ENCODE measurements at places on chromosomes 6 and 20.

DNA sequence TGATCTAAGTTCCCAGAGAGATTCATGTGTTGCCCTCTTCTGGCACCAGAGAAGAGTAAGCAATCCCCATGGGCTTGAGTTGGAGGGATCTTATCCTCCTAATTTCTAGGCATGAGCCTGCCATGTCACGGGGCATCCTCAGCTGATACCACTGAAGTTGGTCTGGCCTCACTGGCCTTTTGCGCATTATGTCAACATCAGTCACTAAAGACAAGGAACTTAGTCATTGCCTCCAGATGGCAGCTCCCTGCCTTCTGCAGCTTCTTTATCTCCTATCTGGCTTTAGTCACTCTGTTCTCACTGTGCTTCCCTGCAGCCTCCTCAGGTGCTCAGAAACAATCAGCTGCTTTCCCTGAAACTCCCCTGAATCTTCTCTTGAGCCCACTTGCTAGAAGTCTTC is 312.2 kb downstream of the ADGRG6 start:
- DNase-seq: no peak

- no peak for DNase-seq
Measured at GRCh38 chr6:15391500-15391899, 145.6 kb downstream of the JARID2 start.

DNA sequence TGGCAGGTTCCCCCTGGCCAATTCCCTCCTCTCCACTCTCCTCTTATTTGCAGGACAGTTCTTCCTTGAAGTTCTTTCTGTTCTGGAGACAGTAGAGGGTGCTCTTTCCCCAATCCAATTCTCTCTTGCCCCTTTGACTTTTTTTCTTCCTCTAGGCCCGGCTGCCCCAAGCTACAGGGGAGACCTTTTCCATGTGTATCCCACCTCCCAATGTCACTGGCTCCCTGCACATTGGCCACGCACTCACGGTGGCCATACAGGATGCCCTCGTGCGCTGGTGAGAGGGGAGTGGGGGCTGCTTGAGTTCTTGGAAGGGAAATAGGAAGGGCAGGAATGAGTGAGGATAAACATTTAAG is 1.5 kb downstream of the VARS2 start:
- DNase-seq: no peak

- DNase-seq: no peak
Measured at GRCh38 chr20:20553541-20553940, 158.9 kb downstream of the RALGAPA2 start.

DNA sequence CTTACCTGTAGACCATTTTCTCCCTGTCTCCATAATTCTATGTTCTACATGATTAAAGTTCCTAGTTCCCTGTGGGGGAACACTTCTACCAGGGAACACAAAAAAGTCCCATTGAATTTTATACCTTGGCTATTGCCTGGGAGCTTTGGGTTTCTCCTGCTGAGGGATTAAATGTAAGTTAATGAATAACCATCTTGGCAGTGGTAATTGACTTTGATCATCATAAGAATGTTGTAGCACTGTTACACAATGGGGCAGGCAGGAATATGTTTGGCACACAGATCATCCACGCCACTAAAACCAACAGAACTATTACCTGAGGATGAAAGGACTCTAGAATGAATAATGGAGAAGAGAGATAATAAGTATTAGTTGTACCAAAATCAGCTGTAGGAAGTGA is 1106.2 kb upstream of the GJE1 start:
- DNase-seq: no peak

- DNase-seq: no peak
Measured at GRCh38 chr6:85435851-85436250, 14.0 kb upstream of the NT5E start.

GRCh38 chr20:32510120-32510600 is 75.0 kb downstream of the NOL4L start:
- DNase-seq: no peak

GRCh38 chr6:123402052-123402451 is 234.7 kb downstream of the TRDN start:
- no peak for DNase-seq

GRCh38 chr20:63693083-63693732 is 3.2 kb upstream of the TNFRSF6B start:
- DNase-seq: no peak

GRCh38 chr6:98179606-98180005 is 654.8 kb upstream of the POU3F2 start:
- DNase-seq: no peak

DNA sequence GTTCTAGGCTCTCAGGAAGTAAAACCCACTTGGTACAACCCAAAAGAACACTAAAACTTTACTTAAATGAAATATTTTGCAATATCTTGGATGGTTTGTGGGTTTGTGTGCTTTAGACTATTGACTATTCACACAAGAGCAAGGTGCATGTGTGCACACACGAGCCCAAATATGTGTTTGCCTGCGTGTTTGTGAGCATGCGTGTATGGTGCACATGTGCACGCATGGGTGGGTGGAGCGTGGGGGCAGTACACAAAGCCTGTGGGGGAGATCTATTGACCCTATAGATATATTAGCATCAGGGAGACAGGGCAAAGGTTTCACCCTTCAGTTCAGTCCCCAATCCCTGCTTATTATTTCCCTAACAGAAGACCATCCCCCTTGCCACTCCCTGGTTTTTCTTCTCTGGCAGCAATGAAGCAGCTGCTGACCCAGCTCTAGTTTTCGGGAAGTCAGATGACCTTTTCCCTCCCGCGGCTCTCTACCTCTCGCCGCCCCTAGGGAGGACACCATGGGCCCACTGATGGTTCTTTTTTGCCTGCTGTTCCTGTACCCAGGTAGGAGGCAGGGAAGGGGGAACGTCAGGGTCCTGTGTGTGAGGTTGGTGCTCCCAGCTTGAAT is at the start of gene C2:
Gene C2 (plus strand): TSS at position 476 of the 621 bp plus-strand sequence. CDS start 36 bp downstream, at position 512.
- no peak for DNase-seq

- DNase-seq: no peak
Measured at GRCh38 chr6:10532392-10532791, 11.2 kb downstream of the GCNT2 start.

DNA sequence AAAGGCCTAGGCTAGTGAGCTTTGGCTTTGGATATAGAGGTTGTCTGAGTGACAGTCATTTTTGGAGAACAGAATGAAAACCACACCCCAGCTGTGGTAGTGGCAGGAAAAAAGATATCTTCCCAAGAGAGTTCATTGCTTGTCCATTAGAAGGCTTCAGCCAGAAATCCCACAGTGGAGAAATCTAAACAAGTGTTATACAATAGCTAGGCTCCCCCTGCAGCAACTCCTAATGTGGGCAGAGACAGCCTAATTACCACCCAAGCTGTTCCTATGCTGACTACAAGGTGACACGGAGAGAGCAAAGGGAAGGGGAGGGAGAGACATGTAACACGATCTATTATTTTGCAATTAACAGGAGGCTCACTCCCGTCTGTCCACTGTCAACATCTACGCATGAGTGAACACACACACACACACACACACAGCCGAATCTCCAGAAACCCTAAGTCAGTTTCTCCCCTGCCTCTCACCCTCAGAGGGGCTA is 147.5 kb upstream of the TCF21 start:
- DNase-seq: no peak

DNA sequence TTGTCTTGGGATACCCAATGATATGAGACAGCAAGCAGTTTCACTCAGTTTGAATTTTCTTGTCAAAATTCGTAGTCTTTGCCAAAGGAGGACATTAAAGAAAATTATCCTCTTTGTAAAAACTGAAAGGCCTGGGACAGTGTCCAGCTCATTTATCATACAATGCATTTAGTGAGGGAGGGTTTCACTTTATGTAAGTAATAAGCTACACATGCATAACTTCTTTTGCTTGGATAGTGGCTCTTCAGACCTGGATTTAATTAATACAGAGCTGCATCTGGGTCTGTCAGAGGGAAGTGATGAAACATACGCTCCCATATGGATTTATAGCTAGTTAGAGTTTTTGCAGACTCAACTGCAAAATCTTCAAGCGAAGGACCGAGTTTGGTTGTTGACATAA is 175.6 kb downstream of the PHACTR1 start:
- DNase-seq: no peak

GRCh38 chr6:15495375-15495901 is 167.4 kb downstream of the DTNBP1 start:
- DNase-seq: no peak

DNA sequence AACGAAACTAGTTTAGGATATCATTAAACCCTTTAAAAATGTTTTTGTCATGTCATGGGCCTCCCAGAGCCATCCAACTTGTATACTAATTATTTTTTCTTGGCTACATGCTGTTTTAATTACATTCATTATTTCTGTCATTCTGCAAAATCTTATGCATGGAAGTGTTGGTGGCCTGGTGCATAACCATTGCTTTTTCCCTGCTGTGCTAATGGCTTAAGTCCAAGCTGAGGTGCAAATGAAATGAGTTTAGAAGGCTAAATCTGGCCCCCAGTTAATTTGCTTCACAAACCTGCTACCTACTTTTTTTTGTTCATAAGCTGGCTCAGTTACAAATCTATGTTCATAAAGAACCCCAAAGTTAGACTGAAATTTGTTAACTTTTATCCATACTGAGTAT is 1249.9 kb downstream of the EPHA7 start:
- no peak for DNase-seq
